GM12892 (cell line): ENCODE measurements at places on chromosomes 6 and 20.

- no peak for DNase-seq
These were observed 83.7 kb downstream of the HMGCLL1 start for GRCh38 chr6:55495277-55495676.

- no peak for DNase-seq
These were observed 122.6 kb downstream of the OPRM1 start for GRCh38 chr6:154161689-154162088.

DNA sequence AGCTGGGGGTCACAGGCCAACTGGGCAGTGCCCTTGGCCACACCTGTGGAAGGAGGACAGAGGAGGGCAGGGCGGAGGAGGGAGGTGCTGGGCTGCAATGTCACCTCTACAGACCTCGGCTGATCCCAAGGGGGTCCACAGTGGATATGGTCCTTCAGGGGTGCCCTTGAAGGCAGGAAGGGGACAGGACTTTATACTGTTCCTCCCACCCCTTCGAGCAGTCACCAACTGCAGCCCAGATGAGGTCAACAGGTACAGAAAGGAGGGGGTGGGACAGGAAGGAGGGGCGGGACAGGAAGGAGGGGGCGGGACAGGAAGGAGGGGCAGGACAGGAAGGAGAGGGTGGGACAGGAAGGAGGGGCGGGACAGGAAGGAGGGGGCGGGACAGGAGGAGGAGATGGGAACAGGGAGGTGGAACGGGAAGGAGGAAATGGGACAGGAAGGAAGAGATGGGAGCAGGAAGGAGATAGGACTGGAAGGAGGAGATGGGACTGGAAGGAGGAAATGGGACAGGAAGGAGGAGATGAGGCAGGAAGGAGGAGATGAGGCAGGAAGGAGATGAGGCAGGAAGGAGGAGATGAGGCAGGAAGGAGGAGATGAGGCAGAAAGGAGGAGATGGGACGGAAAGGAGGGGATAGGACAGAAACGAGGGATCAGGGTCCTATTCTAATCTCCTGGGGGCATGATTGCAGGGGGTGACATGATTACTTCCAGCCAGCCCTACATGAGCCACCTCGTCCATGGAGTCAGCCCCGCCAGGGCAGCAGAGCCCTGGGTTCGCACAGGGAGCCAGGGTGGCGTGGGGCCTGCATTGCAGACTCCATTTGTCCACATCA lies 19.4 kb upstream of the MRGBP start:
- peak; percentile 75 for DNase-seq

DNA sequence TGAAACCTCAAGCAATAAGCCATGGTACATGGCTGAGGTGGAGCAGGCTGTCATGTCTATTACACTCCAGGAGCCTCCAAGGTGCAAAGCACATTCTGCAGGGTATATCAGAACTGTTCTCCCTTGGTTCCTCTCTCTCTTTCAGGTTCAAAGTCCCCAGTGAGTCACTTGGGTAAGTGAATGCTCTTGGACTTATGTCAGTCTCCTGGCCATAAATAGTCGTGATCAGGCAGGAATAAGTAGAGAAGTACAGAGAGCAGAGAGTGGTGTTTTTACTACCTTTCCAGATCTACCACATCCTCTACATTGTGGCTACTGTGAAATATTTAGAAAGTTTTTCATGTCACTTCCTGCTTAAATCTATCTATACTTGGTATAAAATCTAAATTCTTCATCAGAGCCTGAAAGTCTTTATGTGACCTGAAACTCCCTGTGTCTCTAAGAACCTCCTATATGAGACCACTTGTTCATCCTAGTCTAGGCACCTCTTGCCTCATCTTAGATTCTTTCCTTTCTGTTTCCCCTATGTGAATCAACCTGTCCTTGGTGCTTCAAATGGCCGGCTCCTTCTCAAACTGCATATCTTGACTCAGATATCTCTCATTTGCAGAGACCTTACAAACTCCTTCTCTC lies 1077.6 kb upstream of the MAP3K7 start:
- no peak for DNase-seq

DNA sequence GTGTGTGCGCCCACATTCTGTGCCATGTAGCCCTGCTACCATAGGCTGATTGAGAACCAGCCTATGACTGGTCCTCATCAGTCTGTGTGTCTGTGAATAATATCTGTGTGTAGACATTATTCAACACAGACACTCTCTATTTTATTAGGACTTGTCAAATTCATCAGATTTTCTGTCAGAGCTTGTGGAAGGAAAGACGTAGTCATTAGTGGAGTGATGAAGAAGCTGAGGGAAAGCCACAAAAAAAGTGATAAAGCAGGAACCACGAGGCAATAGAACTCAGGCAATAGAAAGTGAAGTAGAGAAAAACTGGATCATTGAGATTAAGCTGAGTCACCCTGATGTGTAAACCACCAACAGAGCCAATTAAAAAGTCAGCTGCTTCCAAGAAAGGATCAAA lies 122.2 kb upstream of the MARCKS start:
- no peak for DNase-seq

- DNase-seq: no peak
These were observed 1.3 kb upstream of the UNC5CL start for GRCh38 chr6:41040101-41040939.

GRCh38 chr6:146544616-146545182 lies 1.1 kb downstream of the RAB32 start:
- DNase-seq: no peak

DNA sequence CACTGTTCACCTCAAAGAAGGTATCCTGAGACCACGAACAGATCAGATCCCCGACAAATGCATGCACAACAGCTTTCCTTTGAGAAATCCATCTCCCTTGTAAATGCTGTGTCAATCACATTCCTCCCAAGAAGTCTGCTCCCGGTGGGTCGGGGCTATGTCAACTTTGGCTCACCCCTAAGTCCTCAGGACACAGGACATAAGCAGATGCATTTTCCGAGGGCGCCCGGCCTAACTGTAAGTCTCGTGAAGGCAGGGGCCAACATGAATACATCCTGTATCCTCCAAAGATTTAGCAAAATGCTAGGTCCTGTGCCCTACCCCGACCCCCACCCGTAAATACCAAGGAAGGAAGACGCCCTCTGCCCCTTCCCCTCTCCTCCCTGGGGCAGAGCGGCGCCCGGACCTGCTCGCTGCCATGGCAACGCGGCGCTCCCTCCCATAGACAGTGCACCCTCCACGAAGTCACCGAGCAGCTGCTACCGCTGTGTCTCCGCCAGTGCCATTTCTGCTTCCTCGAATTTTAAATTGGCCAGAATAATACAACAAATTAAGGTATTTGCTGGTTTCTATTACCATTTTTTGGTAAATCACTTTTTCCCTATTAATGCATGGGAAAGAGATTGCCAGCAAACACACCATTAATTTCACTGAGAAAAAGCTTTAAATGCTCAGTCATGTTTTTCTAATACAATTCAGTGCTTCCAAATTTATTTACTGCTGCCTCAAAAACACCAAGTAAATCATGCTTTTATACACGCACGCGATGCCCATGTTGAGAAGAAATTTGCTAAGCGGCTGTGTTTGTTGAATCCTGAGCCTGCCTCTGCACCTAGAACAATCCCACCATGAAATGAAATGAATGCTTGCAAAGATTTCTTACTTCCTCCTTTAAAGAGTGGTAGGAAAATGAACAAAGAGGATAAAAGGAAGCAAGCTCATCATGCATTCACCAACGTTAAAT lies 100.6 kb downstream of the PCSK2 start:
- DNase-seq: no peak

DNA sequence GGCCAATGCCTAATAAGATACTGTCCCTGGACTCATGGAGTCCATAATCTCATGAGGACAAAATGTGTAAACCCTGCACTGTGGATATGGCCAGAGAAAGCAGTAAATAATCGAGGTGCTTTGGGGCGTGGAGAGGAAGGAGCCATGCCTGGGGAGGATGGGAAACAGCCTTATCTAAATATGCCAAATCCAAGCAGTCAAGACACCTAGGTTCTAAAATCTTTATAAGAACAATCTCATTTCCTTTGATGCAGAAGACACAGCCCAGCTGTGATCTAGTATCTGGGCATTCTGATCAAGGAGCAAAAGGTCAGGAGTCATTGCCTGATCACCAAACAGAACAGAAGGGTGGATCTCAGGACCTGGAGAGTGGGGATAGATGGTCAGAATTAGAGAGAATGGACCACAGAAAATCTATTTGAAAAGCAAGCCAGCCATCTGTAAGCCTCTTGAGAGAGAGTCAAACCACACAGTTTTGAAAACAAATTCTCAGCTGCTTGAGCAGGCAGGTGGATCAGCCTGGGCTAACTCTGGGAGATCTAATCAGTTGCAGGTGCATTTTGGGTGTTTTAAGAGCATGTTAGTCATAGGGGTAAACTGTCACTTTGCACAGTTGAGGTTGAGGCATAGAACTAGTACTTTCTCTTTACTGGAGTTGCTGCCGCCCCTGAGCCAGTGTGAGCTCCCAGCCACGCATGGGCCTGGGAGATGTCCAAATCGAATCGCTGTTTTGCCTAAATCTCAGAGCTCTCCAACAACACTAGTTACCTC lies 130.8 kb upstream of the TNFAIP3 start:
- DNase-seq: peak; percentile 18

DNA sequence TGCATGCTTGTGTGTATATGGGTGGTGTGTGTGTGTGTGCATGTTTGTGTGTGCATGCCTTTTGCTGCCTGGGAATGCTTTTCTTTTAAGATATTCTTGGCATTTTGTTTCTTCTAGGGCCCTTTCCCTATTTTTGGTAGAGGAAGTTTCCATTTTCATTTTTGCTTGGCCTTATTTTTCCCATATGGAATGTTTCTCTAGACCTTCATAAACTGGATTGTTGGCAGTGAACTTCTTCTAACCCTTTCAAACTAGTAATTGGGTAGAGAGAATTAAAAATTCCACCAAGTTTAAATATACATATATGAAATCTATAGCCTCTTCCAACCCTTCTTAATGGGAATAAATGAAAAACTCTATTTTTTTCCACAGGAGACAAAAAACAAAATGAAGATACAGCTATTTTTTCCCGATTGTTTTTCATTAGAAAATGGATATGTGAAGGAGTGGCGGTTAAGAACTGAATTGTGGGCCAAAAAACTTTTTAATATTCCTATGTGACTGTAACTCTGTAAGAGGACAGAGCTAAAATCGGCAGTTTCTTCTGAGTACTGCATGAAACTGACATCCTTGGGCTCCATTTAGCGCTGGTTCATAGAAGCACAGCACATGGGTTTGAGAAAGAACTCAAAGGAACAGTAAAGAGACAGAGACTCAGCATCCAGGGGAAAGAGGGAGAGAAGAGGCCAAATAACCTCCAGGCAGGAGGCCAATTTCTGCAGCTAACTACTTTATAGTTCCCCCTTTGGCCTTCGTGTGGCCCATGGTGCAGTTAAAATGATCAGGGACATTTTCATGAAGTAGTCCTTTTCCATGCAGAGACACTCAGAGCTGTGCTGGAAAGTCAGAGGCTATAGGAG lies 102.1 kb downstream of the TMEM170B start:
- no peak for DNase-seq

GRCh38 chr20:38326309-38326708 lies 20.0 kb upstream of the LBP start:
- no peak for DNase-seq

DNA sequence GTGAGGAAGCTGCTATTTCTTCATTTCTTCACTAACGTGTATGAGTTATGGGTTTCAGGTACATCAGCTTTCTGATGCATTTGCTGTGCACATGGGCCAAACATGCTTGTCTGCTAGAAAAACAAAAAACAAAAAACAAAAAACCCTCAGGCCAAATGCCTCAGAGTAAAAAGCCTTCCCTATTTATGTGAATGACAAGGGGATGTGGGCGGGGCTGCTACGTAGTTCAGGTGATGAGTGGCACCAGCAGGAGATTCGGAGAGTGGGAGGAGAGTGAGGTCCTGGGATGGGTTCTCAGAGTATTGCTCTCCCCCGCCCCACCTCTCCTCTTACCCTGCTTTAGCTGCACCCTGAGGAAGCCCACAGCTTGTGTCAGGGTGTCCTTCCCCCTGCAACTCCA lies 596.8 kb upstream of the JAG1 start:
- DNase-seq: no peak

GRCh38 chr6:170035901-170036304 lies 255.0 kb downstream of the DLL1 start:
- no peak for DNase-seq

GRCh38 chr6:119312441-119312840 lies 37.1 kb downstream of the MAN1A1 start:
- no peak for DNase-seq

GRCh38 chr6:87583822-87584221 lies 6.0 kb downstream of the RARS2 start:
- DNase-seq: no peak

DNA sequence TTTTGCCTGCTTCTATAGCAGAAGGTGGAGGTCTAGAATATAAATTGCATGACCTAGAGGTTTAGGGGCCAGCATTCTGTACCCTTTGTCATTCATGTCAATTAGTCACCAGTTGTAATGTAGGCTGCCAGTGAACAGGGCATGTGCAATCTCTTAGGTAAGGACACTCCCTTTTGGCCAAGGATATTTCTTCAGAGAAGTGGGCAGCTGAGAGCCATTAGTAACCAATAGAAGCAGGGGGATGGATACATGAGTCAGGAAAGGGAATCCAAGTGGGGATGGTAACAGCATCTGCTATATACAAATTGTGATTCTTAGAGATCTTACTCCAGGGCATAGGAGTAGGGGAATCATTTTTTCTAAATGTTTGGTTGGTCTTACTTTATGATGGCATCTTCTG lies 494.2 kb upstream of the JAG1 start:
- DNase-seq: no peak
